Hippocampal formation (tissue), 2 donors: ENCODE measurements at places on chromosomes 5 and 9.

- DNase-seq = peak; percentile 35
These were observed 3.5 kb upstream of the PHYHD1 start for GRCh38 chr9:128917151-128917849.

GRCh38 chr5:150645070-150645700 is 4.7 kb downstream of the SYNPO start:
- no peak for DNase-seq

GRCh38 chr5:177496727-177497291 is 595 bp downstream of the PDLIM7 start:
- DNase-seq = no peak

GRCh38 chr5:125059255-125060002 is 313.0 kb upstream of the ZNF608 start:
- no peak for DNase-seq

- DNase-seq = peak; percentile 42
These were observed 104.0 kb downstream of the GDNF start for GRCh38 chr5:37735649-37736347.

- DNase-seq = no peak
These were observed 33.0 kb upstream of the SLC25A51 start for GRCh38 chr9:37936965-37937364.

- no peak for DNase-seq
These were observed 21.8 kb upstream of the NTRK2 start for GRCh38 chr9:84647699-84648098.

DNA sequence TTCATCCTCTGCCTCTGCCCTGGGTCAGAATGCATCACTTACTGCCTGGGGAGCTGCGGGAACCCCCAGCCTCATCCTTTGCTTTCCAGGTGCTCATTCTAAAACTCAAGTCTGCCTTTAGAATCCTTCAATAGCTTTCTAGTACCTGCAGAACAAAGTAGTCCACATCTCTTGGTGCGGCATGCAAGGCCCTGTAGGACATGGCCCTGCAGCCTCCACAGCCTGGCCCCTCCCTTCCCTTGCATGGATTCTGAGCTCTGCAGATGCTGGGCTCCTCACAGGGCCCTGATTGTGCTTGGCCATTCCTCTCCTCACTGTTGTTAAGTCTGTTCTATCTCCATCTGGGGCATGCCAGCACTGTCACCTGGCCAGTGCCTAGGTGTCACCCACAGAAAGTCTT is 141.6 kb downstream of the ADCY2 start:
- DNase-seq = no peak

GRCh38 chr5:36743891-36744772 is 132.4 kb upstream of the NIPBL start:
- DNase-seq = no peak

GRCh38 chr5:77066184-77066583 is 20.9 kb downstream of the ZBED3 start:
- no peak for DNase-seq

GRCh38 chr9:108258640-108259039 is 597.1 kb downstream of the ACTL7B start:
- DNase-seq = no peak

- no peak for DNase-seq
These were observed 44.0 kb upstream of the MAP1B start for GRCh38 chr5:72063219-72063819.

GRCh38 chr9:85516455-85516854 is 225.3 kb downstream of the AGTPBP1 start:
- DNase-seq = no peak

DNA sequence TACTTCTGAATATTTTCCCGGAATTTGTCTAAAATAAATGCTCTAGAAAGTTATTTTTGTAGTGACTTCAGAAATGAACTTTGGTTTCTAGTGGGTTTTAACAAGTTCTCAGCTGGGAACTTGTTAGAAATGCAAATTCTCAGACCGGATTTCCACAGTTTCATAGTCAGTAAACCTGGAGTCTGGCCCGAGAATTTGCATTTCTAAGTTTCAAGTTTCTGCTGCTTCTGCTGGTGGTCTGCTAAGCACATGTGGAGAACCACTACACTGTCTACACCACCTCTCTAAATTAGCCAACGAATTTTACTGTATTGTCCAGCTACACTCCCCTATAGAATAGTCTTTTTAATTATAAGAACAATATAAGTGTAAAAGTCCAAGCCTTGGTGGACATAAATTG is 208.0 kb downstream of the CHSY3 start:
- no peak for DNase-seq

DNA sequence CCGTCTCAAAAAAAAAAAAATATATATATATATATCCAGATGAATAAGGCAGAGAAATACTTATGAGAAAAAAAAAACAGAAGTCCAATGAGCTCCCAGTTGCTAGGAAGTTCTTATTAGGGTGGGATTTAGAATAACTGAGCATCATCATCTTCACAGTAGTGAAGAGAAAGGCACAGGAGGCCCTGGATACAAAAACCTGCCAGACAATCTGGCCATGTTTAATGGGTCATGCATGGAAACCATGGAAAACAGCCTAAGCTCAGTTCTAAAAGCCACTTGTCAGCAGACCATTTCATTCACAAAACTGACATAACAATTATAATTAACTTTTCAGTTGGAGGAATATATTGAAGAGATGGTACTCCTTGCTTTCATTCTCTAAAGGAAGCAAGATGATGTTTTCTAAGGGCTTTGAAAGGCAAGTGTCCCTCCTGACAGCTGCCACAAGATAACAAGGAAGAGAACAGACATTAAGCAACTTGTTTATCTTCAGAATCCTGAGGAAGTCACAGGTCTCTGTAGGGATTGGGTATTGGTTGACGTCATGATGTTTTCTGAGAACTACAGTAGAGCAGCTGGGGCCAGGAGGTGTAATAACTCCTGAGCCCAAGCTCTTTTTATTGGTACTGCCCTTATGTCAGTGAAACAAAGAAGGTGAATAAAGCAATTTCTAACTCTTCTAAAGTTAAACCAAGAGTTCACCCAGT is 463.1 kb downstream of the DMAC1 start:
- DNase-seq = no peak

DNA sequence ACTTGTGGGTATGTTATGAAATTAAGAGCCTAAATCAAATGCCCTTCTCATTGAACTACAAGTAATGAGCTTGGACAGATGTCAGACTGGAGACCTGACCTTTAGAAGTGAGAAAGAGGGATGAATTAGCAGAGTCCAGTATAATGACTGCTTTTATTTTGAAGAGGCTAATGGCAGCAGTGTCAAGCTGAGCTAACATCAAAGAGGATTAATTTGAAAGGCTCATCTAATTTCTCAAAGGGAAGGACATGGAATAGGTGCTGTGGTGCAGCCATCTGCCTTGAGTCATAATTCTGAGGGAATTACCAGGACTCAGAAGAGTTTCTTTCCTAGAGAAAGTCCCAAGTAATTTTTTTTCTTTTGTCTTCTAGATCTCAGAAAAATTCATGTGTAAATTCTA is 57.6 kb downstream of the FAM81B start:
- no peak for DNase-seq

DNA sequence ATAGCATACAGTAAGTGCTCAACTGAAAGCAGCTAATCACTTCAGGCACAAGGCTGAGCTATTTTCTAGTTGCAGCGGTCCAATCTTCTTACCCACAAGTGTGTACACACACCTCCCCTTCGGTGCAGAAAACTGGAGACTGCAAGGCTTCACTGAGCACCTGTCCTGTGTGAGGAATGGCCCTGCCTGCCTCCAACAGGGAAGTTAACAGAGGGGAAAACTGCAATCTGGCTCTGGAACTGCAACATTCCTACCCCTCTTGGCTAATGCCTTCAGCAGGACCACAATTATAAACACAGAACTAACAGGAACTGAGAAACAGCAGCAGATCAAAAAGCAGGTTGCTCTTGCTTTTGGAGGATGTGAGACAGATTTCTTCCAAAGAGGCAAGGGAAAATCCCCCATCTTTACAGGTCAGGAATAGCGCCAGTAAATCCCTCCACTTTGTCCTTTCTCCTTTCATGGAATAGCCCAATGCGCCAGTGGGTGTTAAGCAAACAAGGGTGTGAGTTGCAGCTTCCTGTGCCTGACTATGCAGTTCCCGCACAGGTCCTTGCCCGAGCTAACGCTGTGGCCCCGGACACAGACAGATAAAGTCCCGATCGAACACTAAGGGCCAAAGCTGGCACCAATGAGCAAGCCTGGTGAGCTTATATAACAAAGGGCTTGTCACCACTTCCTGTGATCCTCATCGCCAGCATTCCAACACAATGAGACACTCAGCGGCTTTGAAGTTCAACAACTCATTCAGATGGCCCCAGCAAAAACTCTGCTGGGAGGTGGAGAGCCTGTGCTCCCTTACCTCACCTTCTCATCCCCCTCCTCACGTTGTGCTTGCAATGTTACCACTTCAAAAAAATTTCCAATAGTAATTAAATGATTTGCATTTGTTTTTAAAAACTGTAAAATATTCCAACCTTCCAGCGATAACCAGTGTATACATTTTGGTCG is 21.5 kb downstream of the SHB start:
- peak; percentile 41 for DNase-seq

- no peak for DNase-seq
These were observed 53.8 kb upstream of the SNCAIP start for GRCh38 chr5:122258241-122258640.

DNA sequence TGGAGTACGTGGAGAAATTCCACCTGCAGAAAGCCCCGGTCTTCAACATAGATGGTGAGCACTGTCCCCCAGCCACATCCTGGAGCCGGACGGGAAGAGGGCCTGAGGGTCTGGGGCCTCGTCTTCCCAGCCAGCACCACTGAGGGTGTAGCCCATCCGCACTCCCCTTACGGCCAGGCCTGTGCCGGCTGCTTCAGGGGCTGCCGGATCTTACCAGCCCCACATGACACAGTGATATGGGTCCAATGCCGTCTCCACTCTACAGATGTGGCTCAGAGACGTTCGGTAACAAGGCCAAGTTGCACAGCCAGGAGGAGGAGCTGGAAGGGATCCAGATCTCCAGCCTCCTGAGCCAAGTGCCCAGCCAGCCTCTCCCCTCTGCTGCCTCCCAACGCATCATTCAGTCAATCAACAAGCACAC is 21.3 kb downstream of the GLT6D1 start:
- no peak for DNase-seq

DNA sequence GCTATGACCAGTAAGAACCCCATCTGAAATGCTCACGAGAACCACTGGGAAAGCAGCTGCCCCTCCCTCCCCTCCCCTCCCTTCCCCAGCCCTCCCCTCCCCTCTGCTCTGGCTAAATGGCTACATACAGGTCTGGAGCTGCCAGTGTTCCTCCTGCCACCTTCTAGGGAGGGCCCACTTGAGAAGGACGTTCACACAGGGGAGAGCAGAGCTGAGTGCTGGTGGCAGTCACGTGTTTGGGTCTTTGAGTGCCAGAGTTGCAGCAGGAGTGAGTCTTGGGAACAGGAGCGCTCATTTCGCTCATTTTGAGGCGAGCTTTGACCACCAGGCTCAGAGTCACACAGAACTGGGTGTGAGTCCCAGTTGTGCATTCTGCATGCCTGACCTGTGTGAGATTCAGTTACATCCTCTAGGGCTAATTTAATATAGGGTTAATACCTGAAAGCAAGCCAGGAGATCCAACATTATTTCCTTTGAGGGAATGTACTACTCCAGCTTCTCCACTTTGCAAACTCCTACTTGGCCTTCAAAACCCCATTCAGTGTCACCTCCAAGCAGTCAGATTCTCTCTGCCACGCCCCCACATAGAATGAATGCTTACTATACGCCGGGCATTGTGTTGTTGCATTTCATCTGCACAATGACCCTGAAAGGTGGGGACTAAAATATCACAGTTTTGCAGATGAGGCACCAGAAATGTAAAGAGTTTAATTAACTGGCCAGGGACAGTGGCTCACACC is 25.1 kb downstream of the CPLX2 start:
- no peak for DNase-seq

GRCh38 chr5:171317230-171317629 is 8.2 kb downstream of the TLX3 start:
- DNase-seq = no peak

GRCh38 chr5:86546044-86546443 is 71.7 kb upstream of the COX7C start:
- no peak for DNase-seq

- DNase-seq = no peak
These were observed 67.8 kb downstream of the MEF2C start for GRCh38 chr5:88815050-88815789.

DNA sequence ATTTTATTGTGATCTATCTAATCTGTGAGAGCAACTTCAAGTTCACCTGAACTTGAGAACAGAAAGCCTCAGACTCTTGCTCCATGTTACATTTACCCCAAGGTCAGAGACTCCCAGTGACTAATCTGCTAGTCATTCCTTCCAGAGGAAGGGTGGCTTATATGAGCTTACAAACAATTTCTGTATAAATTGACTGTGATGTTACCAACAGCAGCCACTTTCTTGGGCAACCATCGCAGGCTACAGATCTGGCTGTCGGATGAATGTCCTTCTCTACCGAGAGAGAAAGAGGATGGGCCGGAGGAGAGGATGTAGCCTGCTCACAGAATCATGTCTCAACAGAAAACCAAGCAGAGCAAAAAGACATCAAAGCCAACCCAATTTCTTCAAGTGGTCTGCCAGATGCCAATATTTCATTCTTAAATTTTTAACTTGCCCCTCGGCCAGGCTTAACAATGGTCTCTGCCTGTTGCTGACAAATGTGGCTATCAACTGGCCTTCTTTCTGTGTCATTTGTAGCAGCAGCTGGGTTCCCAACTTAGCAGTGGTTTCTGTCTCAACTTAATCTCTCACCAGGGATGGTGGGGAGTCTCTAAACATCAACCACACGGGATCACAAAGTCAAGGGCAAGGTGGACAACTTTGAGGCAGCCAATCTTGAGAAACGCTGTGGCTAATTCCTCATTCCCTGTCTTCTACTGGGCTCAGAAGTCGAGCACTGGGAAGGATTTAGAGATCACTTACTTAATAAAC is 81.3 kb downstream of the RAPGEF1 start:
- DNase-seq = no peak

DNA sequence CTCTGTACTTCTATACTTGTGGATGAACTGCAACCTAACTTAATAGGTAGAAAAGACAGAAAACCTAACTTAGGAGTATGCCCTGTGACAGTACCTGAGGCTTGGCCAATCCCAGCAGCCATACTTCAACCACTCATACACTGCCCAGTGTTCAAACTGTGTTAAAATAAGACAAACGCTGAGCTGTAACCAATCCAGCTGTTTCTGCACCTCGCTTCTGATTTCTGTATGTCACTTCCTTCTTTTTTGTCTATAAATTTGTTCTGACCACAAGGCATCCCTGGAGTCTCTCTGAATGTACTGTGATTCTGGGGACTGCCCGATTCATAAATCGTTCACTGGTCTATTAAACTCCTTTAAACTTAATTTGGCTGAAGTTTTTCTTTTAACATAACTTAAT is 41.4 kb downstream of the AUH start:
- no peak for DNase-seq

GRCh38 chr5:97544240-97544639 is 361.2 kb upstream of the RIOK2 start:
- DNase-seq = no peak

DNA sequence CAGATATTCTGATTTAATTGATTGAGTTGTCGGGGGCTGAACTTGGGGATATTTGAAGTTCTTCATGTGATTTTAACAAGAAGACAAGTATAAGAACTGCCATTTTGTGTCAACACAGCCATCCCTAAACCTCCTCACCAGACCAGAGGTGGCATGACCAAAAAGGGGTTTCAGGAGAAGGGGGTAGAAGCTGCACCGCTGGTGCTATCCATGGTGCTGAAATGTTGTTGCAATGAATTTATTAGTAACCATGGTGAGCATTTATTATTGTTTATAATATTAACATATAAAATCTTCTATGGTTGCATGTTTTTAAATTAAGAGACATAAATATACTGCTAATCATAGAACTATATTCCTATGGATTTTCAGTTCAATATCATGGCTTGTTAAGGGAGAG is 72.3 kb downstream of the GNA14 start:
- no peak for DNase-seq

GRCh38 chr5:25975885-25976284 is 1062.5 kb downstream of the CDH9 start:
- no peak for DNase-seq
